ENCODE measurements at places on chromosomes 1 and 21.
A peak's percentile ranks its signal among the peaks of the same experiment; 100 is the strongest.

- no peak for DNase-seq
Observed at GRCh38 chr21:37815893-37816292, 100.4 kb downstream of the KCNJ6 start.

DNA sequence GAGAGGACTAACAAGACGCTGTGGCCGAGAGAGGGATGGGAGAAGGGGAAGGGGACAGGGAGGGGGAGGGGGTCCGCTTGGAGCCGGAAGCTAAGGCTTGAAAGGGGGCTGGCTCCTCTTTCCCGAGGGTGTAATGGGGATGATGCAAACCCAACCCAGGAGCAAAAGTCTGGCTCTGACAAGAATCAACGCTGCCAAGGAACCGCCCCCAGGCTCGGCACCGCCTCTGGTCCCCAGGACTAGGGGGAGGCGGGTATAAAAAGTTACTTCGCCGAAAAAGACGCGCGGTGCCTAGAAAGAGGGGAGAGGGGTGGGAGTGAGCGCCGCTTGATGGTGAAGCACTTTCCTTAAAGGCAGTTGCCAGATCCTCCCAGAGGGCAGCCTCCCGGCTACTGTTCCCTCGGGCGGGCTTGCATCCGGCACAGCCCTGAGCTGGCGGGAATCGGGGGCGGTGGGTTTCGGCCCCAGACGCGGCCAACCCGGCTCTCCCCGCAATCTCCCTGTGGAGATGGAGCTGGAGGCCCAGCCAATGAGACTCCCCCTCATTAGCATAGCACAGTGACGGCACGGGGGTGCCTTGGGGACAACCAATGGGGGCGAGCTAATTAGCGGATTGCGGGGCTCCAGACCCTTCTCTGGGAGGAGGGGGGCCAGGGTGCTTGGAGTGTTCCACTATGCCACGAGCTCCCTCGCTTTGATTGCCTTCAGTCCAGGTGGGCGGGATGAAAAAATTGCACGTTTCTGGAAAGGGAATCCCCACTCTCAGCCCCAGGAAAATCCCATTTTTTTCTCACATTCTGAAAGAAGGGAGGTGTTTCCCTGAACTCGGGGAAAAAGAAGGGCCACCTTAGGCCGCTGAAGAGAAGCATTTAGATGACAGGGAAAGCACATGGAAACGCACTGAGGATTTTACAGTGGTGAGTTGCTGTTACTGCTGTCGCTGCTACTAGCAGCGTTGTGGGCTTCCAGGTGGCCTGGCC is at the start of gene KCNT2:
TSS of gene KCNT2 (minus strand) at position 51 of the 980 bp plus-strand sequence. CDS start 131 bp downstream, outside the sequence.
- no peak for DNase-seq

GRCh38 chr1:229714964-229715603 is 89.0 kb downstream of the URB2 start:
- DNase-seq, result no peak

DNA sequence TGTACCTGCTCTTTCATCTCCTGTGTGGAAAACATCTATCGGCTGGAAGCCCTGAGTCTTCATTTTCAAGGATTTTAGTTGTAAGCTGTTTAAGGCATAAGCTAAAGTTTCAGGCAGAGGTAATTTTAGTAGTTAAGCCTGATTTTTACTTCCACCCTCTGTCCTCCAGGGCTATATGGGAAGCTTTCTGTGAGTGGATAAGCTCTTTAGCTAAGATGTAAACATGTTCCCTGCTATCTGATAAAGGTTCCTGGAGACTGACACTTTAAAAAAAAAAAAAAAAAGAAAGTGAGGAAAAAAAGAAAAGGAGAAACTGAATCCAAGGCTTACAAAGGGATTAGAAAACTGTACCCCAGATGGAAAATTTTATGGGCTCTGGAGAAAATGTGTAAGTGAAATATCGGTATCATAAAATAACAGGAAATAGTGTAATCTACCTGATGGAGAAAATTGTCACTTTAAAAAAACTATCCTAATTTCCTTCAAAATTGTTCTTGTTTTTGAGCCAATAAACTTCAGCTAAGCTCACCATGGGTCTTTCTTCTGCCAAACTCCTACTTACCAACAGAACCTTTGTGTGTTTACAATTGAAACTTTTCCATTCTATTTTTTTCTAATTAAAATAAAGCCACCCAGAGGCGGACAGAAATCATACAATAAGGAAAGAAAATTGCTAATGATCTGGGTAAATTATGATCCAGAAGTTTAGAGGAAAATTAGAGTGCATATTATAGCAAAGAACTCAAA is 180.5 kb downstream of the TGFB2 start:
- DNase-seq, result no peak

- no peak for DNase-seq
Observed at GRCh38 chr1:23475641-23476040, 8.3 kb downstream of the ASAP3 start.

DNA sequence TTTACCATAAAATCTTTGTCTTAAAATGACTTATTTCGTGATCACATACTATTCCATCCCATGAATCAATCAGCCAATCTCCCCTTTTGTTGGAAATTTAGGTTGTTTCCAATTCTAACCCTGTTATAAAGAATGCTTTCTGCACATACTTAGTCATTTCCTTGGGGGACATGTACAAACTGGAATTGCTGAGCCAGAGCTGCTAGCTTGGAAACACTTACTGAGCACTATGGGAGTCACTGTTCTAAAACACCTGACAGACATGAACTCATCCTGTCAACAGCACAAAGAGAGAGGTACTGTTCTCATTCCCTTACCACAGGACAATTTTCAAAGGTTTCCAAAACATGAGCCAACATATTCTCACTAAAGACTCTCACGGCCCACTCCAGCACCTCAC is 32.1 kb downstream of the AK2 start:
- no peak for DNase-seq

GRCh38 chr1:64098436-64098835 is 105.0 kb upstream of the UBE2U start:
- DNase-seq, result no peak

- DNase-seq, result no peak
Observed at GRCh38 chr1:108960719-108961118, 2.6 kb downstream of the CLCC1 start.

- peak; percentile 17 for DNase-seq
Observed at GRCh38 chr1:228211531-228212414, 3.9 kb downstream of the OBSCN start.

DNA sequence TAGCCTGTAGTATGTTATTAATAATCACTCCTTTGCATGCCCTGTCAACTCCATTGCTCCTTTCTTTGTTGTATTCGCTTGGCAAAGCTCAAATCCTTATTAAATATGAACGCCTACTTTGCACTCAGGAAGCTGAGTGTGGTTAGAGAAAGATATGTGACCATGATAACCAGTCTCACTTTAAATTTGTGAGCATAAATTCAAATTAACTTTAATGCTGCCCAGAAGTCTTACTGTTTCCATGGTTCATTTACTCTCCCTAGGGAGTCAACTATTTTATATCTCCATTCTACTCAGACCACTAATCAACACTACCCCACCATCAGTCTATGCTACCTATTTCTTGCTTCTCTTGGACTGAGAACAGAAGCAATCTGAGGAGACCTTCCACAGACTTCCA is 12.1 kb upstream of the EPHX4 start:
- no peak for DNase-seq

DNA sequence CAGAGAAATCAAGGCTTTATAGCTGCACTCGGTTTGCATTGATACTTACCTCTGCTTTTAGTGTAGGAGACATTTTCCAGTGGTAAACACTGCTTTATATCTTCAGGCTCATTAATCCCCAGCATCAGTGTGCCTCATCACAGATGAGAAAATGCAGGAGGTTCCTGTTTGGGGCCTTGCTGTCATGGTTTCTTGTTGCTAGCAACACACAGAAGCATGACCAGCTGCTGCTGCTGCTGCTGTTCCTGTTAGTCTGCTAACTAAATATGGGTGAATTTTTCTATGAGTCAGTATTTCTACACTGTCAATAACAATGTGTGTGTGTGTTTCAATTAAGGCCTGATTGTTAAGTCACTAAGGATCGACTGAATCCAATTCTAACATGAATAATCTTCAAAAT is 85.8 kb upstream of the RGS1 start:
- DNase-seq, result no peak

DNA sequence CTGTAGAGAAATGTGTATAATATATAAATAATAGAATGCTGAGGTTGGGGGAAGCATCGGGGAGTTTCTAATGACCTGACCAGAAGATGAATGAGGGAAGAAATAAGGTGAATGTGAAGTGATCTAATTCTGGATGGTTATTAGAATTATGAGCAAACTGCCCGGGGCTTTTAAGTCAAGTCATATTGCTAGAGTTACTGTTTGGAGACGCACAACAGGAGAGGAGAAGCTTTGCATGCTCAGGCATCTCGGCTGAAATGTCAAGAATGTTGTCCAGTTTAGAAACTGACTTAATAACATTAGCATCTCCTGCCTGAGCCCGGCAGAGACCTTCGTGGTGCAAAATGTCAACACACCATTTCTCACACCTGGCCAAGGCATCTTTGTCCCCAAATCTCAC is 119.1 kb downstream of the RRAGC start:
- no peak for DNase-seq

DNA sequence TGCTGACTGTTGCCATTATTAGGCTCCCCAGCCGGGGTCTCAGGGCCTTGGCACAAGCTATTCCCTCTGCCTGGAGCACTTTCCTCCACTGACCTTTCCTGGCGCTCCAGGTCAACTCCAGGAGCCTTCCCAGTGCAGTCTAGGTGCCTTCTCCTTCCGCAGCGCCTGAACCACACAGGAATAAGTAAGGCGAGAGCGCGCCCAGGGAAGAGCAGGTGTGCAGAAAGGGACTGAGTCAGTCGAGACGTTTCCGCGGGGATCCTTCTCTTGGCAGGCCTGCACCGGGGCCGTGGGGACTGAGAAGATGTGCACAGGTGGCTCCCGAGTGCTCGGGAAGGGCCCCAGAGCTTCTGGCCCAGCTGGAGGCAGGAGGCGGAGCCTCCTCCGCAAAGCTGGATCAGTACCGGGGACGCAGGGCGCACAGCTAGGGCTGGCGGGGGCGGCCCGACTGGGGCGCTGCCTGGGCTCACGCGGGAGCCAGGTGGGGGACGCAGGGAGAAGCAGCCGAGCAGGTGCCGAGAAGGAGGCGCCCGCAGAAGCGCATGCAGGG is 765 bp upstream of the BMP8A start:
- peak; percentile 35 for DNase-seq

- DNase-seq, result no peak
Observed at GRCh38 chr1:15017120-15017519, 136.4 kb upstream of the TMEM51 start.

GRCh38 chr1:195999022-195999421 is 609.2 kb downstream of the KCNT2 start:
- no peak for DNase-seq

DNA sequence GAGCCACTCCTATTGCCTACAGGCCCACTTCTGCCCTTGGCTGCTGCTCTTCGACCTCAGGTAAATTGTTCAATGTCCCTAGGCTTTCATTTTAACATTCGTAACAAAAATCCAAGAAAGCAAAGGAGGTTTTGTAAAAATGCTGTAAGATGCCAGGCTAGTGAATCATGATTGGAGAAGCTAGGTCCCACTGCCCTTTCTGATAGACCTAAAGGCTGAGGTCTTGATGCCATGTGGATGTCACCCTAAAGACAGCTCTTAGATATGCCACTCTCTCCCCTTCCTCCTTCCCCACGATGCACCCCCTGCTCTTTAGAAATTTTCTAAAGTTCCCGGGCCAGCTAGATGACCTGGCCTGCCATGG is 9.9 kb upstream of the TMEM39B start:
- no peak for DNase-seq

GRCh38 chr1:235324296-235324695 is 3.7 kb downstream of the ARID4B start:
- no peak for DNase-seq

DNA sequence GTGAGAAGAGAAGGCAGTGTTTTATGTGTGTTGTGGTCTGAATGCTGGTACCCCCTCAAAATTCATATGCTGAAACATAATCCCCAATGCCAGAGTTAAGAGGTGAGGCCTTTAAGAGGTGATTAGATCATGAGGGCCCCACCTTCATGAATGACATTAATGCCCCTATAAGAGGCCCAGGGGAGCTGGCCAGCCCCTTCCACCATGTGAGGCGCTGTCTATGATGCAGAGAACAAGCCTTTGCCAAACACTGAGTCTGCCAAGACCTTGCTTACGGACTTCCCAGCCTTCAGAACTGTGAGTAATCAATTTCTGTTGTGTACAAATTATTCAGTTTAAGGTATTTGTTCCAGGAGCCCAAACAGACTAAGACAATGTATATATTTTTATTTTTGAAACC is 20.2 kb downstream of the CAPZB start:
- no peak for DNase-seq

GRCh38 chr1:155219592-155220031 is 11.1 kb downstream of the MTX1 start:
- no peak for DNase-seq

DNA sequence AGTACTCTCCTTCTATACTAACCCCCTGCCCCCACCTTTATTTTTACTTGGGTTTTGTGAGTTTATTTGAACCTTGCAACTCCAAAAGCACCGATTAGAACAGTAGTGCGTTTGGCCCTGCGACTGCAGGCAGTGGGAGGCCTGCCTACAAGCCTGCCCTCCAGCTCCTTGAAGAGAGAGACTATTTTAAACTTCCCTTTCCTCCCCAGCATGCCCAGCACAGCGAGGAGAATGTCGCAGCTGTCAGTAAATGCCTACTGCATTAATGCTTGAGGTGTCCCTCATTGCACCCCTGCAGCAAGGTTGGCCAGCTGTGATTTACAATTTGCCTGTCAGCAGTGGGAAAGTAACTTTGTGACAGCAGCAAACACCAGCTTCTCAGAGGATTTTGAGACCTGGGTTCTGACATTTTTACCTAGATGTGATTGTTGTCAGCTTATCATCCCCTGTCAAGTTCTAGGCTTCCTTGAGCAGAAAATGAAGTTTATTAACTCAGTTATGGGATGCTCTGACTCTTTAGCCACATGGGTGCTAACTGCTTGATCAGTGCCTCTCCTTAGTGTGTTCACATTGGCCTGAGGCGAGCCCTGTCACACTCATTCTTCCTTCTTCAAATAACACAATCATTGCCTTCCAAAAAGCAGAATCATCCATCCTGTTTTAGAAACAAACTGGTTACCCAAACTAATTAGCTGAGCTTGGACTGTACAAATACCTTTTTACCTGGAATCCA is 170.6 kb downstream of the PDE4B start:
- no peak for DNase-seq

- DNase-seq, result no peak
Observed at GRCh38 chr1:36157973-36158826, 2.2 kb downstream of the MAP7D1 start.

DNA sequence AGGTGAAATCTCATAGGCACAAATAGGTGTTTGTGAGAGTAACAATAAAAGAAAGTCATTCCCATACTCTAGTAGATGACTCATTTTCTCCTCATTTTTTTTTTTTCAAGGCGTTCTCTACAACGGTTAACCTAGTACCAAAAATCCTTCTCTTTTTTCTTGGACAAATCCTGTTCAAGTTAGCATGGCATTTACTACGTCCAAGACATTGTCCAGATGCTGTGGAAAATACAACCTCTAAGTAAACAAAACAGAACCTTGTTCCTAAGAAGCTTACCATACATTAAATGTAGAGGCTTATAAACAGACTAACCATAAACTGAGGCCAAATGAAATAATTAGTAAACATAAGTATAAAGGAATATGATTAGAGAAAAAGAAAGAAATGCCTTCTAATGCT is 76.2 kb upstream of the RGS4 start:
- no peak for DNase-seq

Measured in naive thymus-derived CD8-positive, alpha-beta T cell (primary cell).